Gastroesophageal sphincter (tissue), 4 donors: ENCODE measurements at places on chromosomes 3 and 15. TPM values are rescaled to one million over a fixed set of nuclear protein-coding genes. Genes with fewer than 3 reads are reported as not detected.

GRCh38 chr3:152198665-152199064 lies 70.1 kb upstream of the MBNL1 start:
- no peak for ATAC-seq

- ATAC-seq: no peak
Observed at GRCh38 chr15:50940506-50940905, 32.0 kb downstream of the AP4E1 start.

GOLGA8Q gene
- 7.5 TPM for total RNA-seq

DNA sequence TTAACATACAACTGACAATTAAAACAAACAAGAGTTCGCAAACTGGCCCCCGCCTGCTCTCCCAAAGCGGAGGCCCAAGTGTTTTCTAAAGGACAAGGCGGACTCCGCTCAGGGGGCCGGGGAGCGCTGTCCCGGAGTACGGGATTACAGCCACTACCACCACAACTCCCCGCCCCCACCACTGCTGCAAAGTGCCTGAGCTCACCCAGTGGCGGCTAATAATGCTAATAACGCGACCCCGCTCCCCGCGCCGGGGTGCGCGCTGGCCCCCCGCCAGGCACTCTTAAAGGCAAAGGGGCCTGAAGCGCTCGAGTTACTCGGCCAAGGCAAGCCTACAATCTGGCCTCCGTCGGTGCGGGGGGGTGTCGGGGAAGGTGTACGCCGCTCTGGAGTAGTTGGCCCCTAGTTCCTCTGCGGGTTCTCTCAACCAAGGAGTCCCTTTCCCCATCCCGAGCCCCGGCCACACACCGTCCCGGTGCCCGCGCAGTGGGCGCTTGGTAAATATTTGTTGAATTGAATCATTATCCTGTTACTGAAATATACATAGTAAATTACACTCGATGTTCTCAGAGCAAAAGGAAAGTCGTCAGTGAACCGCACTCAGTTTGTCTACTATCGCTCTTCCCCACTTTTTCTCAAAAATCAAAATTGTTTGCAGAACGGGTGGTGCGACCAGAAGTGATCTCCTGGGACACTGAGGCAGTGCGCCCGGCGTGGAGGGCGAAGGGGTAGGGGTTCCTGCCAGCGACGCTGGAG lies 827 bp downstream of the WNT5A start:
- ATAC-seq: peak; percentile 31
